NCI-H345 (cell line): ENCODE measurements at places on chromosomes 6 and 20.

DNA sequence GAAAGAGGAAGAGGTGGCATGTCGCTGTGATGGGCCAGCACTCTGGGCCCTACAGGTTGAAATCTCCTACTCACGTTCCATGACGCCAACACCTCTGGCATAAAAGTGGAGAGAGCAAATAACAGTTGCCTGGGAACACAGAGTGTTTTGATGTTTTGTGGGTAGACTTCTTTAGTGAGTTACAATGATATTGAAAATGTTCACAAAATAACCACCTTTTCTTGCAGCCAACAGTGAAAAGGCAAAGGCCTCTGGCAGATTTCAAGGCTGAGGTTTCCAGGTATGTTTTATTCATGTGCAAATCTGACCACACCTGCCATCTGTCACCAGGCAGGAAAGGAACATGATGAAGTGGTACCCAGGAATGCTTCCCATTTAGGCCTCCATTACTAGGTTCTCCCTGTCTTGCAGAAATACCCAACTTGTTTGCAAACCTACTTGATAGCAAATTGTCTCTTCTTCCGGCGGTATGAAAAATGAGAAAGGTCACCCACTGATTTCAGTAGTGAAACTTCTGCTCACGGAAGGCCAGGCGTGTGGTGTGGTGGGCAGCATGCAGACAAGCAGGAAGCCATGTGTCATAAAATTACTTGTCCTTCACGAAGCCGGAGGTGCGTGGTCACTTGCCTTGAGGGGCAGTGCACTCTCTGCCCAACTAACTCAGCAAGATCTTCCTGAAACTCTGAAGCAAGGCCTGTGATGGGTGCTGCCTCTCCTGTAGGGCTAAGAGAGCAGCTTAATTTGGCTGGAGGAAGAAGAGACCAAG, 299.1 kb upstream of the PRDM1 start:
- DNase-seq = no peak

DNA sequence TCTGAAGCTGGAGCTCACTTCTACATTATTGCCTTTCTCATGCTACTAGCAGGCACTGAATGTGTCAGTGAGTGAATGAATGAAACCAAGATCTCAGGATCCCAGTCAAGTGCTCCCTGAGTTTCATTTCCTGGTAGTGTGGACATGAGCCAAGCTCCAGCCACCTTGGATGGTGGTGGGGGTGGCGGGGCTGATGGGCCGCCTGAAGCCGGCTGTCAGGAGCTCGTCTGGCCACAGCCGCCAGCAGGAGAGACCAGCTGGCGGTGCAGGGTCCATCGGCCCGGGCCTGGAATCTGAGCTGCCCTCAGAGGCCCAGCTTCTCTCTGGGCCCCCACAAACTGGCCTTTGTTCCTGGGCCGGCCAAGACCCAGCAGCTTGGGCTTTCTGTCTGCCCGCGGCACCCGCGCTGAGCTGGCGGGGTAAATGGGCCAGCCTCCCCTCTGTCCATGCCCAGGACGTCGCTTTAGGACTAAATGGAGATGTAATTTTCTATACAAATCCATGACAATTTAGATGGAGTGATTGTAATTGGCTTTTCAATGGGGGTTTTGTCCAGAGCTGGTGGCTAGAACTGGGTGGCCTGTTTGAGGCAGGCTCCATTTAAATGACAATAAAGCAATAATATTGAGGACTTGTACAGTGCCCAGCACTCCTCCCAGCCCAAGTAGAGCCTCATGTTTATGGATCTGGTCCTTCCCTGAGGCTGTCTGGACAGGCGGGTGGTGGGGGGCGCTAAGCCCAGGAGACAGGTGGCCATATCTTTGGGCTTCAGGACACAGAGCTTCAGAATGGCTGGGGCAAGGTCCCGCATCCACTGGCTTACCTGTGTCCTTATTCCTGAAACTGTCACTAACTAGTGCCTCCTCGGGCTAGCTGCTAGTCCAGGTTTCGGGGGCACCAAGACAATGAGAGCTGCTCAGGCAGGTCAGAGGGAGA, 43.5 kb downstream of the NOL4L start:
- no peak for DNase-seq

- no peak for DNase-seq
Observed at GRCh38 chr6:66940003-66940402, 1233.0 kb upstream of the EYS start.

GRCh38 chr20:38208088-38208487, 43.0 kb upstream of the TGM2 start:
- no peak for DNase-seq

- no peak for DNase-seq
Observed at GRCh38 chr20:43386878-43387277, 70.8 kb upstream of the SRSF6 start.

GRCh38 chr20:17992847-17993513, 24.2 kb downstream of the MGME1 start:
- DNase-seq = no peak

GRCh38 chr6:77463861-77464494, 687 bp upstream of the HTR1B start:
- DNase-seq = no peak

DNA sequence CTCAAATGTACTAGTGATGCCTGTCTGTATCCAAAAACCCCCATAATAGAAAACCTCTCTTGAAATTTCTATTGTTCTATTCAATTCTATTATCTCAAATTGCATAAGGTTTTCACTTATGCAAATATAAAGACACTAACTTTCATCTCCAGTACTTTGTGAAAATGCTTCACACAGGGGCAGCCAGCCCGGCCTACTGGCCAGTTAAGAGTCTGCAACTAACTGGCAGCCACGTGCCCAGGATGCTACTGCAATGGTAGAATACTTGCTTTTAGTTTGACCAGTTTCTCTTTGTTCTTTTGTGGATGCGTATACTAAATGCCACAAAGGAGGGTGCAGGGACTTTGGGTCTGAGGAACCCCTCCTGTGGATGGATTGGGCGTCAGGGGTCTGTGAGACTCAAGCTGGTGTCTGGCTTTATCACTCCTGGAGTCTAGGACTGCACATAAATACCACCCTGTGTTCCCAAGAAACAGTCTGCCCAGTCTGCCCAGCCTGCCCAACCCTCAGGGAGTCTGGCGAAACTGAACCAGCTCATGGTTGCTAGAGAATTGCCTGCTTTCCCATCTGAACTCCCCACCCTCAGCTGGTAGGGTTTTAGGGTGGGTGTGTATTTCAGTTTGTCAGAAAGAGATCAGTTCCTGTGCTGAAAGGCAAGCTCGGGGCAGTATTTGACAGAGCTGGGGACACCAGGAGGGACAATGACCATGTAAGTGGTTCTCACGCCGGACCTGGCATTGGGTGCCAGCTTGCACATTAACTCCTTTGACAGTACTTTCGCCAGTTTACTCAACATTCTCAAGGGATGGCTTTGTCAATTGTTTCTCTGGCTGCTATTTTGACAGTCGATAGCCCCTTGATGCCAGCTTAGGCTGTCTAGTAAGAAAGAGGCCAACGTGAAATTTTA, 558.2 kb upstream of the JAG1 start:
- DNase-seq = no peak

DNA sequence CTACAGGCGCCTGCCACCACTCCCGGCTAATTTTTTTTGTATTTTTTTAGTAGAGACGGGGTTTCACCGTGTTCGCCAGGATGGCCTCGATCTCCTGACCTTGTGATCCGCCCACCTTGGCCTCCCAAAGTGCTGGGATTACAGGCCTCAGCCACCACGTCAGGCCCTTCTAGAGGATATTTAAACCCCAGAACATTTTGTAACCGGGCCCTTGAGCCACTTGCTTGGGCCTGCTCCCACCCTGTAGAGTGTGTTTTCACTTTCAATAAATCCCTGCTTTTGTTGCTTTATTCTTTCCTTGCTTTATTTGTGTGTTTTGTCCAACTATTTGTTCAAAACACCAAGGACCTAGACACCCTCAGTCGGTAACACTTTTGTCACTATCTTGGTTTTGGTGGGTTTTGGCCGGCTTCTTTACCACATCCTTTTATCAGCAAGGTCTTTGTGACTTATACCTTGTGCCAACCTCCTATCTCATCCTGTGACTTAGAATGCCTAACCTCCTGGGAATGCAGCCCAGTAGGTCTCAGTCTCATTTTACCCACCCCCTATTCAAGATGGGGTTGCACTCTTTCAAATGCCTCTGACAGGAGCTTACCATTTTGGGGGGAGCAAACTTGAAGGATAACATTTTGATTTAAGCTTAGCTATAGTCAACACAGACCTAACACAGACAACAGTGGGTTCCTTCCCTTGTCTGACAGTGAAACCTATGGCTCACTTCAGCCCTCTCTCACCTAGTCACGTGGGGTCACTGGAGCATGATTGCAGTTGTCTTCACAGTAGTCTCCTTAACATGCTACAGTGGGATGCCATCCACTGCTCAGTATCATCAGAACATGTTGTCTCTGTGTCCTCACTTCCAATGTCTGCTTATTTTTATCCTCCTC, 27.9 kb upstream of the KIF6 start:
- no peak for DNase-seq

DNA sequence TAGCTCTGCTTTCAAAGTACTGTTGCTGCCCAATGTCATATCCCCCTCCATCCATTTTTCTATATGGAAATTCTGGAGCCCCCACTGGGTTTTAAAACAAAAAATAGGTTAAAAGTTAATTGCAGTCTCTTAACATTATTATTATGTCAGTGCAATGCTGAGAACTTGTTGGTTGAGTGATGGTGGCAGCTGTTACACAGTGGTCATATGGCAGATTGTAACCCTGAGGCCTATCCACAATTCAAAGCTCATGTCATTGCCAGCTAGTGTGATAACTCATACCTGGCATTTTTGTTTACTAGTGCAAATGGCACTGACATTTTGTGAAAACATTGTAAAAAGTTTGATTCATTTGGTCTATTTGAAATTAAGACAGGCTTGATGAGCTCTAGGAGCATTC, 305.7 kb upstream of the FLRT3 start:
- DNase-seq = no peak
